ENCODE measurements at places on chromosomes 3 and 15.

DNA sequence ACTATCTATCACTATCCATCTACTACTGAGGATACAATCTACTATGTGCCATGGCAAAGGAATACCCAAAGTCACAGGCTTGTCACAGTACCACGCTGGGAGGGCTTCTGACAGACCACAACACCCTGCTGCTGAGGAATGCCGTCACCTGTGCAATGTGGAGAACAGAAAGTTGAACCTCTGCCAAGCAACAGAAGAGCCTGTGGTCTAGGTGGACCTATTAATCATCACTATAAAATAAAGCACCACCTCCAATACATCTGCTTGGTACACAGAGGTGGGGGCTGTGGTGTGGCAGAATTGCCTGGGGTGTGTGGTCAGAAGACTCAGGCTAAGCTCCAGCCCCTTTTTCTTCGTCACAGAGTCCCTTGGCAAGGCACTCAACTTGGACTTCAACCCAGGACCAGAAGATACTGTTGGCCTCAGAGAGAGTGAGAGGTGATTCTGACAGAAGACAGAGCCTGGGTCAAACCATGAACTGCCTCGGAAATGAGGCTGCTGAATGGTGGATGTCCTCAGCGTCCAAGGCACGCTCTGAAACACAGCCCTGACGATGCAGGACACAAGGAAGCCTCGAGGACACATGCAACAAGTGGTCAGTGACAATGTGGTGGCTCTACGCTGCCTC is 189.4 kb upstream of the CHRNA7 start:
- DNase-seq, result peak; percentile 2

DNA sequence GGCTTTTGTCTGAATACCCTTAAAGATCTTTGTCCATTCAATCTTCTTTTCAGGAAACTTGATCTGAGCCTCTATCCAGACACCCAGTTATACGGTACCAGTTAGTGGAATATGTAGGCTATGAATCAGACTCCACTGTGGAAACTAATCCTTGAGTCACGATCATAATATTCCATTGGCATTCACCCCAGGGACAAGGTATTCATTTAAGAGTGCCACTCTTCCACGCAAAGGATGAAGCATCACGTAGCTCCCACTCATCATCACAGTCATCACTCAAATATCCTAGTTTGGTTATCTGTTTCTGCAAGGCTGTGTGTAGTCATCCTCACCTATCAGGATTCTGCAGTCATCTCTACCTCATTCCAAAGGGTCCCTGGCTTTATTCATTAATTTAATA is 85.6 kb downstream of the NEDD4 start:
- no peak for DNase-seq

- peak; percentile 50 for DNase-seq
These were observed 9.7 kb downstream of the ETV5 start for GRCh38 chr3:186099178-186099577.

GRCh38 chr15:81785181-81785580 is 260.6 kb downstream of the MEX3B start:
- no peak for DNase-seq

- DNase-seq, result no peak
These were observed 144.8 kb downstream of the XXYLT1 start for GRCh38 chr3:195126056-195126605.

- DNase-seq, result no peak
These were observed 75.9 kb upstream of the CBLB start for GRCh38 chr3:105944721-105945120.

- DNase-seq, result peak; percentile 5
These were observed 40.5 kb upstream of the GYG1 start for GRCh38 chr3:148950806-148951205.

- DNase-seq, result no peak
These were observed 113.0 kb upstream of the PTPRG start for GRCh38 chr3:61448378-61448777.

GRCh38 chr3:66473181-66473580 is 27.6 kb downstream of the LRIG1 start:
- DNase-seq, result peak; percentile 20

GRCh38 chr3:188196232-188196990 is 42.5 kb downstream of the LPP start:
- no peak for DNase-seq

GRCh38 chr15:52204657-52205056 is 13.5 kb upstream of the GNB5 start:
- no peak for DNase-seq

All from NCI-H69 (cell line).